ENCODE measurements at places on chromosomes 2 and 18. TPM values are rescaled to one million over a fixed set of nuclear protein-coding genes. Genes with fewer than 3 reads are reported as not detected.

Gene CNGA3
- not detected for total RNA-seq

- no peaks in the 10 kb centered on the region for H3K4me1 ChIP-seq
- H3K27me3 ChIP-seq: no peaks in the 10 kb centered on the region
- H3K27ac ChIP-seq: no peak overlapping the region
- no peaks in the 10 kb centered on the region for H3K36me3 ChIP-seq
Measured at GRCh38 chr2:211900000-211900399, 638.6 kb downstream of the ERBB4 start.

Gene LHCGR
- total RNA-seq: not detected

Gene ANKRD30BL
- not detected for total RNA-seq

Gene OTOF
- 0.09 TPM for total RNA-seq

DNA sequence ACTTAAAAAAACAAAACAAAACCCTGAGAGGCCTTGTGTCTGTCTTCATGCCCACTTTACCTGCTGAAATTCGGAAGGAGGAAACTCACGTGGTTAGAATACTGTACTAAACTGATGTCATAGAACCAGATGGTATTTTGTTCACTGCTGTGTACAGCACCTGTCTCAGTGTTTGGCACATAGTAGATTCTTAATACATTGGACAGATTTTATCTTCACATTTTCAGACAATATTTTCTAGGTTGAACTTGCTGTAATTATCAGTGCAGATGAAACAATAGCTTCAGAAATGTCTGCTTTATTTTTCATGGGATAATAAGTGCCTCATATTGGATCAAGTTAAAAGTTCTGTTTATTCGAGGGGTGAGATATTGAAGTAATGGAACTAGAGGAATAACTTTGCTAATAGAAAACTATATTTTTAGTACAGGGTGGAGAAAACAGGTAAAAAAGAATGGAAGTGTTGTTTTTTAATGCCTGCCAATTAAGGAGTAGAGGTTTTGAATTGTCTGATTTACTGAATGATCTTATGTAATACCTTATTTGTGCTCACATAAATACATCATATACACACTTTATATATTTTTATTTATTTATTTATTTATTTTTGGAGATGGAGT is 23.7 kb downstream of the DDX1 start:
- H3K4me1 ChIP-seq: no peaks in the 10 kb centered on the region
- H3K36me3 ChIP-seq: 0 out of 2 replicates have a peak, but pooled peaks cover 2% of the 10 kb centered on the region
- H3K4me3 ChIP-seq: no peak overlapping the region
- DNase-seq: no peak
- H3K27me3 ChIP-seq: no peaks in the 10 kb centered on the region

GRCh38 chr2:98412751-98413458 is 31.8 kb upstream of the INPP4A start:
- H3K4me1 ChIP-seq: 0 out of 2 replicates have a peak, but pooled peaks cover 3% of the 10 kb centered on the region
- no peak overlapping the region for H3K4me3 ChIP-seq
- no peaks in the 10 kb centered on the region for H3K36me3 ChIP-seq
- H3K27me3 ChIP-seq: no peaks in the 10 kb centered on the region
- no peak overlapping the region for H3K27ac ChIP-seq

Gene KCNE4
- not detected for total RNA-seq
